ENCODE measurements at places on chromosomes 11 and 22.

DNA sequence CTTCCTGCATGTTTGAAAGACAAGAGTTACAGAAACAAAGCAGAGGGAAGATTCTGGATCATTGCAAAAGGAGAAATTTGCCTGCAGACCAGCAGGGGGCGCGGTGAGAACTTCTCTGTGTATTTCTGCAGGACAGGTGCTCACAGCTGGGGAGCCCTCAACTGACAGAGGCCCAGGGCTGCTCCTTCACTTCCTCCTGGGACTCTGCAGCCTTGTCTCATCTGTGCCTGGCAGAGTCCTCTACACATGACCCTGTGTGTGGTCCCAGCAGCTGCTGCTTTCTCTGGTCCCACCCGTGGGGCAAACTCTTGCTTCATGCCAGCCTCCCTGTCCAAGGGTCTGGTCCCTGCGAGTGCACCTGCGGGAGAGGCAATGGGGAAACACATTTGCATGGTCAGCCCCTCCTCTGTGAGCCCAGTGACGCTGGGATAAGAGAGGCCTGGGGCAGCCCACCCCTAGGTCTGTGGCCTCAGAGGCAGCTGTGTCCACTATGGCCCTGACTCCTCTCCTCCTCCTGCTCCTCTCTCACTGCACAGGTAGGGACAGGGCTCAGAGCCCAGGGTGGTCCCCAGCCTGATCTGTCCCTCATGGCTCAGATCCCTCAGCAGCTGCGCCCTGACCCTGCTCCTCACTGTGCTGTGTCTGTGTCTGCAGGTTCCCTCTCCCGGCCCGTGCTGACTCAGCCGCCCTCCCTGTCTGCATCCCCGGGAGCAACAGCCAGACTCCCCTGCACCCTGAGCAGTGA, 43.2 kb upstream of the VPREB1 start:
- peak; percentile 63 for DNase-seq

- DNase-seq, result no peak
Measured at GRCh38 chr11:112829971-112830654, 131.1 kb upstream of the NCAM1 start.

DNA sequence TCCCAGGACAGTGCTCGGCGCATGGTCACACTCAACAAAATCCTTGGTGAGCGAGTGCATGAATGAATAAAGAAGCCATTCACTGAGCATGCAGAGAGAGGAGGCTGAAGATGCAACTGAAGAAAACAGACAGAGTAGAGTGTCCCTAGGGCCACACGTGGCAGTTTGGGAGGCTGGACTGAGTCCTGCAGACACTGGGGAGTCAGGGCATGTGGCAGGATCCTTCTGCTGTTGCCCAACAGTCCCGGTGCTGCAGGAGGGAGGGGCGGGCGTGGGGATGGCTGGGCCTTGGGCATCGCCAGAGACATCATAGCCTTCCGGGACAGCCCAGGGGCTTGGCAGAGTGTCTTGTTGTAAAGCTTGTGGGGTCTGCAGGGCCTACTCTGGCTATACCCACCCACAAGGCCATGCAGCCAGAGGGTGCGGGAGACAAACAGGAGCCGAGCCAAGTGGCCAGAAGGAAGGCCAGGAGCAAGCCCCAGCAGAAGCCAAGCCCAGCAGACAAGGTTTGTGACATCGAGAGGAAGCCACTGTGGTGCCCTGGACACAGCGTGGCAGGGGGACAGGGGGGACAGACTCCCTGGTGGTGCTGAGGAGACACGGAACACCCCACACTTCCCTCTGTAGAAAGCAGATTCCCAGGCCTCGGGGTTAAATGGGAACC, 26.7 kb upstream of the FBLN1 start:
- no peak for DNase-seq

- no peak for DNase-seq
Measured at GRCh38 chr11:69542314-69543168, 61.1 kb downstream of the LINC01488 start.

DNA sequence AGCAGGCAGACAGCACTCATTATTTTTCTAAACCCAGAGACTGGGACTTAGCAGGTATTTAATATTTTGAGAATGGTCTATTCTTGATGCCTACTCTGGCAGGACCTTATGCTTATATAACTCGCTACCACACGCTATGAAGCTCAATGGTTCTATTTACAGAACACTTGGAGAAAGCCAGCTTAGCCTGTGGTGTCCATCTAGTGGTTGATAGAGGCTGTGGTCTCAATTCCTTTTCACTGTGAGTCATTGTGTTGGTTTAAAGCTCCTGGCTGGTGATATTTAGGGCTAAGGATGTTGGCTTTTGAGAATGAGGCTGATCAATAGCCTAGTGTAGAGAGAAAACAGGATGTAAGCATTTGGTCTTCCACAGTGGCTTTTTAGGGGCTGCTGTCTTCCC, 206.4 kb downstream of the DBX1 start:
- DNase-seq, result no peak

GRCh38 chr11:13207665-13208594, 69.7 kb upstream of the BMAL1 start:
- DNase-seq, result peak; percentile 86

- DNase-seq, result no peak
Measured at GRCh38 chr11:26193694-26194365, 138.1 kb upstream of the ANO3 start.

GRCh38 chr11:44842220-44842619, 108.5 kb downstream of the TP53I11 start:
- DNase-seq, result no peak

DNA sequence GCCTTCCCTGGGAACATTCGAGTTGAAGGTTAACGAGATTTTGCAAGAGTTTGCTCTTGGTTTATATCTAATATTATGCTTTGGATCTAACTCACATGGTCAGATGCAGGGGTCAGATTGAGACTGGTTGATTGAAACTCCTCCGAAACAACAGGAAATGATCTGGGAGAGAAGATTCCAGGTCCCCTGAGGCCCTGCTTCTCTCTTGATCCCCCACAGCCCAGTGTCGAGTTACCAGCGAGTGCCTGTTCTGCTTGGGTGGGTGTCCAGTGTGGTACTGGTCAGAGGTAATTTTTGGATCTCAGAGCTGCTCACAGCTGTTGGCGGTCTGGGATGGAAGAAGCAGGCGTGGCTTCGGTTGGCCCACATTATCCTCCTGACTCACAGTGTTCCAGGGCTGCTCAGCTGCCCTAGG, 9.2 kb downstream of the FBLN1 start:
- DNase-seq, result no peak

DNA sequence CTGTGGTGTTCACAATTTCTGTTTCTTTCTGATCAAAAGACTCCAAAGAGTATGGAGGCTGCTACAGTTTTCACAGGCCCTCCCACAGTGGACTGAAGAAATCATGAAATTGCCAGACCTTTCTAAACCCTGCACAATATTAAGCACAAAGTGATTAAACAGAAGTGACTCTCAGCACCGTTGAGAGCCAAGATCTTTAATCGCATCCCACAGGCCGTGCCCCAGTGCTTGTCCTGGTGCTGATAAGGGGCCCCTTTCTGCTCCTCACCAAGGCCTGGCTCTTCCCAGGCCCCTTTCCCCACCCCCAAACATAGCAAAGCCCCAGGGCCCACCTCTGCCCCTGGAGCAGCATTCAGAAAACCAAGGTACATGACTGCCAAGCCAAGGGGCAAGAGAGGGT, 57.4 kb upstream of the BMAL1 start:
- no peak for DNase-seq

- DNase-seq, result no peak
Measured at GRCh38 chr11:70953720-70954119, 298.7 kb downstream of the SHANK2 start.

- DNase-seq, result peak; percentile 60
Measured at GRCh38 chr11:128919216-128919615, 23.5 kb downstream of the TP53AIP1 start.

- DNase-seq, result peak; percentile 51
Measured at GRCh38 chr11:65479184-65480145, 19.4 kb upstream of the MALAT1 start.

DNA sequence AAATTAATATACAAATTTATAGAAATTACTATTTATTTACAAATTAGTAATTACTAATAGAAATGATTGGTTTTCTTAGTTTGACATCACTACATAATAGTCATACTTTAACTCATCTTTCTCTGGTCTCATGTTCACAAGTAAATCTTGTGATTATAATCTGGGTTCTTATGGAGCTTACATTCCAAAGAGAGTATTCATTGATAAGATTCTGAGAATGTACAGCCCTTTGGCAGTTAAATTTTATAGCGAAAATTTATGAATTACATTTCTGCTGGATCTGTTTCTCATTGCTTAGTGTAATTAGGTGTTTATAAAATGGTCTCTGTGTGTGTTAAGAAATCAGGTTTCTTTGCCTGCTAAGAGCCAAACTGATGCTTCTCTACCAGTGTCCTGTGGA, 175.2 kb downstream of the TMEM135 start:
- DNase-seq, result no peak

DNA sequence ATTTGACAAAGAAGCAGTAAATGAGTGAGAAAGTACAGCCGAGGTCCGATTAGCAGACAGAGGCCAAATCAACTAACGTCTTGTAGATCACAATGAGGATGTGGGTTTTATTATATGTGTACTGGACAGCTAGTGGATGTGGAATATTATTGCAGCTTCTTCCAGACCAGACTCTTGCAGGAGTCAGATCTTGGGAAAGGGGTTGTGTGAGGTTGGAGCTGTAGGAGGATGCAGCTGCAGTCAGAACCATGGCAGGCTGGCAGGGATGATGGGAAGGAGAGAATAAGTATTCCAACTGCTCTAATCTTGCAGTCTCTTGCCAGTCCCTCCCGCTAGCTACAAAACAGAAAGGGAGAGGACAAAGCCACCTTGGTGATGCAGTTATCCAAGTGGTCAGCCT, 46.8 kb upstream of the LDLRAD3 start:
- no peak for DNase-seq

- DNase-seq, result no peak
Measured at GRCh38 chr11:70252844-70253243, 17.6 kb upstream of the PPFIA1 start.

DNA sequence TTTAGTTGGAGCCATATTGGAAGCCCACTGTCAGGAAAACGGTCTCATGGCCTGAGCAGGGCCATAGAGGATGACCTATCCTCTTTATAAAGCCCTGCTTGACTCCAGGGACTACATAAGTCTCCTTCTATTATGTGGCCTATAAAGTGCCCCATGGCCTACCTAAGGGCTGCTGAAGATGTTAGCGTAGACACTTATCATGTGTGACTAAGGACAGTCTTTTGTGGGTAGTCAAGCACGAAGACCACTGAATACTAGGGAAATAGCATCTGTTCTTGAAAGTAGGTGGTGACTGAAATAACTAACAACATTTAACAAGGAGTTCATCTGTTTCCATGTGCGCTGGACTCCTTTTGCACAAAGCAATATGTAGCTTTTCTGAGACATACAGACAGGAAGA, 117.1 kb downstream of the SWAP70 start:
- no peak for DNase-seq

DNA sequence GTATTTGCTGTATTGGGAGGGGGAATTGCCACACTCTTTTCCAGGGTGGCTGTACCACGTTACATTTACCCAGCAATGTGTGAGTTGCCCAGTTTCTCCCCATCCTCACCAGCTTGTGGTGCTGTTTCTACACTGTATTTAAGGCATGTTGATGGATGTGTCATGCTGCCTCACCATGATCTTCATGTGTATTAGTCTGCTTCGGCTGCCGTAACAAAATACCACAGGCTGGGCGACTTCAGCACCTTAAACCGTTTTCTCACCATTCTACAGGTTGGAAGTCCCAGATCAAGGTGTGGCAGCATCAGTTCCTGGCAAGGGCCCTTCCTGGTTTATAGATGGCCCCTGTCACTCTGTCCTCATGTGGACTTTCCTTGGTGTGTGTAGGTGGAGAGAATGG, 169.7 kb downstream of the IGLL1 start:
- DNase-seq, result no peak

GRCh38 chr22:29456211-29456671, 17.9 kb downstream of the RFPL1 start:
- DNase-seq, result no peak

DNA sequence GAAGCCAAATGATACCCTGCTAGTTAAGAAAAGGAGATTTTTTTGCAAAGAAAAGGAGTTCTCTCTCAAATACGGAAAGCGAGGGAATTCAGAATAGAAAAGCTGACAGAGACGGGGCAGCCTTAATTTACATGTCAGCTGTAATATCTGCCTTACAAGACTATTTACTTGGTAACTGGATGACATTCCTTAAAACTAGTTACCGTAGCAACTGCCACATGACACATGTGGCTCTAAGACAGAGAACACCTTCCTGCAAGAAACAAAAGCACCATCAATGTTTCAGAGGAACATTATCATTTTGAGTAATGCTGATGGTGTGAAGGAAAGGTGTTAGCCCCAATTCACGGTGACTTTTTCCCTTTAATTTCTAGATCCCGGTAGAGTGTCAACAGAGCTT, 222.1 kb downstream of the LRRC4C start:
- no peak for DNase-seq

GRCh38 chr11:75219869-75220268, 20.7 kb upstream of the TPBGL start:
- no peak for DNase-seq

DNA sequence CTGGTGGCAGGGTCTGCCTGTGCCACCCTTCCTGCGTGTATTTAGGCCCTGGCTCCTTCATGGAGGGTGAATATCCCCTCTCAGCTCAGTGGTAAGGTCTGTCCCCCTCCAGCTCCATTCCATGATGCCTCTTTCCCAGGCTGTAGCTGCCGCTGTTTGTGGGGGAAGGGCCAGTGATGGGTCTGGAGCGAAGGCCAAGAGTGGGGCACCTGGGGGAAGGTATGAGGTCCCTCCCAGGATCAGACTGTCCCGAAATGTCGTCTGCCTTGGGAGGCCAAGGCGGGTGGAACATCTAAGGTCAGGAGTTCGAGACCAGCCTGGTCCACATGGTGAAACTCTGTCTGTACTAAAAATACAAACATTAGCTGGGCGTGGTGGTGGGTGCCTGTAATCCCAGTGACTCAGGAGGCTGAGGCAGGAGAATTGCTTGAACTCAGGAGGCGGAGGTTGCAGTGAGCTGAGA, 1.1 kb downstream of the CD151 start:
- no peak for DNase-seq

Measured in suppressor macrophage (primary cell).